ENCODE measurements at places on chromosomes 3 and 15.

GRCh38 chr3:17089314-17089700 lies 204.6 kb downstream of the PLCL2 start:
- DNase-seq, result no peak

GRCh38 chr15:27951191-27951890 lies 147.8 kb downstream of the OCA2 start:
- no peak for DNase-seq

GRCh38 chr15:88695691-88696251 lies 57.0 kb downstream of the ISG20 start:
- DNase-seq, result no peak

- no peak for DNase-seq
Measured at GRCh38 chr15:99414755-99415731, 150.7 kb upstream of the MEF2A start.

GRCh38 chr3:101185341-101185740 lies 135.0 kb downstream of the IMPG2 start:
- DNase-seq, result no peak
